ENCODE measurements at places on chromosomes 12 and 14.

DNA sequence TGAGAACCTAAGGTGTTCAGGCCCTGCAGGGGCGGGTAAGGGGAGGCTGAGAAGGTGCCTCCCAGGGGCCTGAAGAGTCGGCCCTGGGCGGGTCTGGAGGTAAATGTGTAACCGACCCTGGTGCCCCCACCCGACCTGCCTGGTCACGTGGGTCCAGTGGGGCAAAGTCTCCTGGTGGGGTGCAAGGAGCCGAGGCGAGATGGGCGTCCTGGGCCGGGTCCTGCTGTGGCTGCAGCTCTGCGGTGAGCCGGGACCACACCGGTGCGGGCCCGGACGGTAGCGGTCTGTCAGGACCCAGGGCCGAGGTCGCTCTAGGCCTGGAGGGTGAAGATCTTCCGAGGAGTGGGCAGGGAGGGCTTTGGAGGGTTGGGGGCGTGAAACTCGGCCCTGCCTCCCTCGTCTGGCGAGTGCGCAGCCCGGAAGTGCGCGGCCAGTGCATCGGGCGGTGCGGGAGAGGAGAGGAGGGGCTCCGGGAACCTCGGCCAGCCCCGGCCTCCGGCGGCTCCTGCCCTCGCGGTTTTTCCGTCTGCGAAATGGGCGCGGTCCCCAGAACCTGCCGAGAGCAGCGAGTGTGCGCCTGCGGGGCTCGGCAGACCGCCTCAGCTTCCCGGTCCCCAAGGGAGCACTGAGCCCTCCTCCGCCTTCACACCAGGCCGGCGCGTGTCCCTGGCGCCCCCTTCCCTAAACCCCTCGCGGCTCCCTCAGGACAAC is at the start of gene AMN:
AMN (plus strand) TSS at position 174 of the 711 bp plus-strand sequence; CDS start at position 200, 26 bp downstream.
- no peak for DNase-seq

GRCh38 chr12:132719141-132719953 is 8.7 kb downstream of the PGAM5 start:
- no peak for DNase-seq

- DNase-seq = no peak
Measured at GRCh38 chr12:120229487-120230325, 28.8 kb upstream of the RPLP0 start.

- no peak for DNase-seq
Measured at GRCh38 chr14:100694579-100695422, 31.9 kb upstream of the DLK1 start.

DNA sequence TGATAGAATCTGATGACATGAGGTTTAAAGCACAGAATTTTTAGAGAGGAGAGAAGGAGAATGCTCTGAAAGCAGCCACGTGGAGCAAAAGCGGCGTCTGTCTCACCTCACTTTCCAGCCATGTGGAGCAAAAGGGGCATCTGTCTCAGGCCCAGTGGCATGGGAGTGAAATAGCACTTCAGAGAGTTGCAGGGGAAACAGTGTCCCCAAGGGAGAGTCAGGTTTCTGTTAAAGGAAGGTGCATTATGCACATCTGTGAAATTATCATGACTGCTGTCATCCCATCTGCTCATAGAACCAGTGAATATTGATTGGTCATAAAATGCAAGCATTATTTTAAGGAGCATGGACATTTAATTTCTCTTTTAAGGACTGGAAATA is 124.0 kb downstream of the BICD1 start:
- no peak for DNase-seq

- DNase-seq = no peak
Measured at GRCh38 chr12:27818401-27818918, 38.4 kb upstream of the MANSC4 start.

DNA sequence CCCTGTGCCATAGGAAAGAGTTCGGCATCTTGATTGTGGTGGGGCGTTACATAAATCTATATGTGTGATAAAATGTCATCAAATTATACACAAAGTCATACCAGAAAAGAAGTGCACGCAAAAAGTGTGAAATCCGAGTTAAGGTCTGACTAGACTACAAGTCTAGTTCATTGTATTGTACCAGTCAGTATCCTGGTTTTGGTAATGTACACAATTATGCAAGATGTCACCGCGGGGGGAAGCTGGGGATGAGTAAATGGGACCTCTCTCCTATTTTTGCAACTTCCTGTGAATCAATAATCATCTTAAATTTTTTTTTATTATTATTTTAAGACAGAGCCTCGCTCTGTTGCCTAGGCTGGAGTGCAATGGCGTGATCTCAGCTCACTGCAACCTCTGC is 43.2 kb upstream of the BCL11B start:
- DNase-seq = no peak

DNA sequence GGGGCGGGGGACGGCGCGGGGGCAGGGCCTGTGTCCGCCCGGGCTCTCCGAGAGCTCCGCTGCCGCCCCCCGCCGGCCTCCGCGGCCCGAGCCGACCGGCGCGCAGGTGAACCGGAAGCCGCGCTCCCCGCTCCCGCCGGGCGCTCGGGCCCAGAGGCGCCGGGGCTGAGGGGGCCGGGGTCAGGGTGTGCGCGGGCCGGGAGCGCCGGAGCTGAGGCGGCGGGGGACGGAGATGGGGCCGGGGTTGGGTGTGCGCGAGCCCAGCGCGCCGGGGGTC is 431 bp downstream of the HIP1R start:
- DNase-seq = no peak

- DNase-seq = no peak
Measured at GRCh38 chr14:104707608-104708595, 16.1 kb upstream of the ADSS1 start.

- DNase-seq = no peak
Measured at GRCh38 chr12:18361433-18361832, 100.1 kb downstream of the PIK3C2G start.

- no peak for DNase-seq
Measured at GRCh38 chr14:75542588-75543091, 20.4 kb downstream of the BATF start.

- no peak for DNase-seq
Measured at GRCh38 chr12:124159655-124160054, 135.2 kb upstream of the RFLNA start.

- DNase-seq = no peak
Measured at GRCh38 chr14:71566276-71566675, 366.0 kb upstream of the RGS6 start.

GRCh38 chr14:79037593-79037992 is 867.4 kb downstream of the NRXN3 start:
- no peak for DNase-seq

DNA sequence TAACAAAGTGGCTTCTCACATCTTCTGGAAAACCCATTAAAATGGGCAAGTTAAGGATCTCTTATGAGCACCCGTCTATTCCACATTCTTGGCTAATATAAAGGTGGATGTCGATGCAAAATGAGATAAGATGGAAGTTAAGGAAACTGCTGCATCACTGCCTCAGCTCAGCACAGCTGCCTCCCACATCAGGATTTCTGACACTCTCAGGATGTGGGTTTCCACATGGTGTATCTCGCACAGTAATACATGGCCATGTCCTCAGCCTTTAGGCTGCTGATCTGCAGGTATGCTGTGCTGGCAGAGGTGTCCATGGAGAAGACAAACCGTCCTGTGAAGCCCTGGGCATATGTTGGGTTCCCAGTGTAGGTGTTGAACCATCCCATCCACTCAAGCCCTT is 1348.0 kb downstream of the TMEM121 start:
- no peak for DNase-seq

GRCh38 chr12:93753285-93753684 is 76.1 kb downstream of the CRADD start:
- no peak for DNase-seq

DNA sequence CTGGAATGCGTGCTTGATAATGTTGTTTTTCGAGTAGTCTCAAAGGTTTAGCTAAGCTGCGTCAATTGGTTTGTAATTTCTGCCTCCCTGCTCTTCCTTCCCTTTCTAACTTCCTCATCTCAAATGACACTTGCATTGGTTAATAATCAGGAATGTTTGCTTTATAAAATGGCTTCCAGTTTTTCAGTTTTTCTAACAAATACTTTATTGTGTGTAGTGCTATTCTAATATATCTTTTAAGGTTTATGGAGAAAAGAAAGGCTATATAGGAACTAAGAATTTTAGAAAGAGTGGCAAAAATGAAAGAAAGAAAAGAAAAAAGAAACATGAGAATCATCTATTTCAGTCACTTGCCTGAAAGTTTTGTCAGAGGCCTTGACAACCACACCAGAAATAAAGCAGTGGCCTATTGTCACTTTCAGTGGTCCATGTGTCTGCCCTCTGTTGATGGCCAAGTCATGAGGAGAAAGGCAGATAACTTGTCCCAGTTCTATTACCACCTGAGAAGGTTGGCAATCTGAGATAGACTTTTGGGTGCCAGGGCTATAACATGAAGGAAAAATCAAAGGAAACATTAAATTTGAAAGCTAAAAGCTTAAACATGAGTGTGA is 221.9 kb upstream of the KITLG start:
- DNase-seq = peak; percentile 4

DNA sequence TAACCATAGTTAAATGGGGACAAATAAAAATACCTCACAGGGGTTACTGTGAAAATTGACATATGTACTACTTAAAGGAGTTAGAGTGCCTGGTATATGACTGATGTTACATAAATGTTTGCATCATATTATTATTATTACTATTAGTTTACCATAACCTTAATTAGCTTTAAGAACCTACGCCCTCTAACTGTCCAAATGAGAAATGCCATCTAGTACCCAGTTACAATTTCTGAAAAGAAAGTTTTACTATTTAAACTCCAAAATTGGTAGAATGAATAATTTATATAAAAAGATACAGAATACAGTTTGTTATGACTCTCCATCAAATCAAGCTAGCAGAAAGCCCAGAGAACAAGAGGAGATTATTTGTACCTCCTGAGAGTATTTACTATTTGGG is 42.3 kb downstream of the EML5 start:
- no peak for DNase-seq

GRCh38 chr12:124771462-124772288 is 92.0 kb downstream of the SCARB1 start:
- DNase-seq = peak; percentile 65

DNA sequence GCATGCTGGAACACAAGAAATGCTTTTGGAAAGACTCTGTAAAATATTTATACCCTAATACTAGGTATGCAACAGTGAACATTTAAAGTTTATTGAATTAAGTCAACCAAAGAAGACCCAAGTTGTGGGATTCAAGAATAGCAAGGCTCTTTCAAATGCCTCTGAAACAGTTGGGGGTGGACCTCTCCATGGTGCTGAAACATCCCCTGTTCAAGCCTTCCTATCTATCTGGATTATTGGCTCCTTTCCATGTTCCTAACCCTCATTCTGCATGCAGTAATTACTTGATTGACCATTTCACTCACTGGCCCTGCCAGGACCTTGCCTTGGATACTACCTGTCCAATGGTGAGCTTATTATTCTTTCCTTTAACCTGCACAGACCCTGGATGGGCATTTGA is 349.7 kb downstream of the NRXN3 start:
- peak; percentile 9 for DNase-seq

DNA sequence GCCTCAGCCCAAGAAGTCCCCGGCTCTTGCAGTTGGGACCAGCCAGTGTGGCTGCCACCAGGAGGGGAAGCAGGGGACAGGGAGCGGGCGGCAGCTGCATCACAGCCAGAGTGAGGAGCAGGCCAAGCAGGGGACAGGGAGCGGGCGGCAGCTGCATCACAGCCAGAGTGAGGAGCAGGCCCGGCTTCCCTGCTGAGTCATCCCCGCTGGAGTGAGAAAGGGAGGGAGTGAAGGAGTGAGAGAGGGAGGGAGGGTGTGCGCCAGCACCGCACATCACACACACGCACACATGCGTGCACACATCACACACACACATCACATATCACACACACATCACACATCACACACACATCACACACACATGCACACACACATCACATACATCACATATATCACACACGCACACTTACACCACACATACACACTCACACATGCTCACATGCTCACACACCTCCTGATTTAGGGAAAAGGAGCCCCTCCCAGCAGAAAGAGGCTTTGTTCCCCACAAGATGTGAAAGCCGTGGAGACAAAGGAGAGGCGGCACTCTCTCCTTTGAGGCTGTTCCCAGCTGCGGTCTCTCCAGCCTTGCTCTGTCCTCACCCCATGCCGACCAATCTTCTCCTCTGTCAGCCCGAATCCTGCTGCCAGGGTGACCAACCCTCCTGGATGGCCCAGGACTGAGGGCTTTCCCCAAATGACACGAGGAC is 16.7 kb upstream of the ZDHHC22 start:
- DNase-seq = peak; percentile 57

DNA sequence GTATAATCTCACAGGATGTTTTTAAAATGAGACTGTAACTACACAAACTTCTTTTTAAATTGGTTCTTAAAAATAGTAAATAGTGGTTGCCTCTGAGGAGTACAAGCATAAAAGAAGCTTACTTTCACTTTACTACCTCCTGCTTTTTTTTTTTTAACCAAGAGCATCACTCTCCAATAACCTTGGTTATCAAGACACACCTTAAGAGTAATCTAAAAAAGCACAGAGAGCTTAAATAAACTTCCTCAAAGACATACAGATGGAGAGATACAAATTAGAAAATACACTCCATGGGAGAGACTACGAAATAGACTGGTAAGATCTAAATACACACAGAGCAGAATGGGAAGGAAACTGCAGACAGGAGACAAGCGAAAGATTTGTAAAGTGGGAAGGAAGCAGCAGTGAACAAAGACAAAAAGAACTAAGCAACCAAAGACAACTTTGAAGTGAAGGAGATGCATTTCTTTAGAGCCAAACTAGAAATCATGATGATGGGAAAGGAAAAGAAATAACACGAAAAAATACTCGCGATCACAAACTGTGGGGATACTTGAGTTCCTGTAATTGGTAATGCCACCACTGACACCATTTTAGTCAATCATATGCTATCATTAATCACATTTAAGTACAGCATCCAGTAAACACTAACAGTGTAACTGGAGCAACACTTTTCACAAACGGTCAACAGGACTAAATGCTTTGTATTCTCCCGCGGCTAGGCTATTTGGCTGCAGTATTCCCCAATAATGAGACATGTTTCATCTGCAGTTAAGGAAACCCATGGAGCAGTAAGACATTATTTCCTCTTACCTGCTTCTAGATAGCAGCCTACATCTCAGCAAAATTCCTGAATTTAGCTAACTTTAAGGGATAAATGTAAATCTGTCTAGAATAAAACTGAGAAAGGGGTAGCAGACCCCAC is 8.2 kb downstream of the SINHCAF start:
- no peak for DNase-seq
